Central memory CD8-positive, alpha-beta T cell (primary cell): ENCODE measurements at places on chromosomes 7 and 10.

GRCh38 chr10:114715171-114715670 lies 57.1 kb upstream of the ABLIM1 start:
- no peak for DNase-seq

DNA sequence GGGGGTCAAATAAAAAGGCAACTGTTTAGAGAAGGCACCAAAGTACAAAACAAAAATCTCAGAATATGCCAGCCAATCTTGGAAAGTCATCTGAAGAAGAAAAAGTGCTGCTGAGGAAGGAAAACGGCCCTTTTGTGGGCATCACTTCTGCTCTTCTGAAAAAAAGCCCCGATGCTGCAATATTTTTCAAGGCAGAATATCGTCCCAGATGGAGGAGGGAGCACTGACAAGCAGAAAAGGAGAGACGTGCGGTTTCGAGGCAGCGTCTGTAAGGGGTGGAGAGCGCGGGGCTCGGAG lies 959 bp upstream of the ATRNL1 start:
- DNase-seq: no peak

DNA sequence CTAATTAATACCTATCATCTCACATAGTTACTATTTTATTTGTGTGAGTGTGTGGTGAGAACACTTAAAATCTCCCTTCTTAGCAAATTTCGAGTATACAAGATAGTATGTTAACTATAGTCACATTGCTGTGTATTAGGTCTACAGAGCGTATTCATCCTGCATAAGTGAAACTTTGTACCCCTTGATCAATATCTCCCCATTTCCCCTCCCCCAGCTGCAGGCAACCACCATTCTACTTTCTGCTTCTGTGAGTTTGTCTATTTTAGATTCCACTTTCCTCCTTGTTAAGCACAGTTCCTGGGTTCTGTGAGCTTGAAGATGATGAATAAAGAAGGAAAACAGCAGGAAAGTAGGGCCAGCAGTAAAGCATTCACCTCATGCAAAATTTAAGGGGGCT lies 42.4 kb downstream of the MRPS33 start:
- no peak for DNase-seq

DNA sequence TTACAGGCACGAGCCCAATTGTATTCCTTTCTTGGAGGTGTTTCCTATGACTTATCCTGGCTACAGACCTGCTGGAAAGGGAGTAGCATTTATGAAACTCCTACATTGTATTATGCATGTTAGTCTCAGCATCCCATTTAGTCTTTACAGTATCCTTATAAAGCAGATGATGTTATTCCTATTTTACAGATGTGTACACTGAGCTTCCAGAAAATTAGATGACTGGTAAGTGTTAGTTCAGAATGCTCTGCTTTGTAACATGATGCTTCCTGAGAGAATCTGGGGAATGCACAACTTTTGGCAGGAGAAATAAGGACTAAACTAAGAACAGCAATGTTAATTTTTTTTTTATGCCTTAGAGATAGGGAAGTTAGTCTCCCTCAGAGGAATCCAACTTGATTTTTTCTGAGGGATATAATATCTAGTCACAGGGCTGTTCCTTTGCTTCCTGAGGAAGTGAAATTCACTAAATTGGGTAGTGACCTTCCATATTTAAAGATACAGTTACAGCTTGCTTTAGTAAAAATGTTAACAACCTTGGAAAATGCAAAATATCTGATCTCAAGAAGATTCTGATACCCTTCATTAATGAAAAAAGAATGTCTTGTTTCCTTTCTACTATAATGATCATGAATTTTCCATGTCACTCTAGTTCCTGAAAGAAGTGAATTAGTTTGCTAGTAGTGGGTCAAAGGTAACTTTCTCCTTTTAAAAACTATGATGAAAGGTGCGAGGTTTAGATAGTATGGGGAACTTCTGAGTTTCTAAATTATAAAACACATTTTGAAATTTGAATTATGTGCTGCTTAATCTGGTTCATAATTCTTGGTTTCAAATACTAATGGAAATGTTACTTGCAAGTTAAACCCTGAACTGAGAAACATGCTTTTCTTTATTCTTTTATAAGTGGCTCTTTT lies 194.0 kb upstream of the PRPS1L1 start:
- no peak for DNase-seq

- peak; percentile 18 for DNase-seq
Observed at GRCh38 chr7:101814081-101814990, 3.1 kb upstream of the CUX1 start.

- DNase-seq: no peak
Observed at GRCh38 chr7:150322114-150322832, 882 bp upstream of the LRRC61 start.

- DNase-seq: no peak
Observed at GRCh38 chr10:5510281-5511072, 11.1 kb upstream of the CALML5 start.

- DNase-seq: no peak
Observed at GRCh38 chr10:80504897-80505465, 32.7 kb upstream of the SH2D4B start.

GRCh38 chr10:60208676-60209269 lies 180.9 kb downstream of the ANK3 start:
- DNase-seq: no peak

DNA sequence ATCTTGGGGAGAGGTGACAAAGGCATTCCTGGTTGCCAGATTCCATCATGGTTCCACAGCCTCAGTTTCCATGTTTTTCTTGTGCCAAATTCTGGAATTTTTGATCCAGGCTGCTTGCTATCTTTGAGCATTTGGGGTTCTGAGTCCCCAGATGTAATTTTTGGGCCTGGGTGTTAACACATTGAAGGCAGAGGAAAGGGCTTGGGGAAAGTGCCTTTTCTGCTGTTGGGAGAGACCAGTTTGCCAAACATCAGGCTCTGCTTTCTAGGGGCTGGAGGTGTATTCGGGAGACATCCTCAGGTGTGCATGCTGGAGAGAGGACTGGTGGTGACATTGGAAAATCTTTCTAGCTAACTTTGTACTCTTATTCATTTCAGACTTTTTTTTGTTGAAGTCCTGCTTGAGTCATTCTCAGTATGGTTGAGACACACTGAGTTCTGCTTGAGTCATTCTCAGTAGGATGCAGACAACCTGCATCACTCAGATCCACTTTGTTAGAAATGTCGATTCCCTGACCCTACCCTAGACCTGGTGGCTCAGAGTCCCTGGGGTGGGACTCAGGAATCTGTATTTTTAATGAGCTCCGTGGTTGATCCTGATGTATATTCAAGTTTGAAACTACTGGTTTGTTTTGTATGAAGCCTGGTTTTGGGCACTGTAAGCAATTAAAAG lies 101.0 kb downstream of the LRMDA start:
- no peak for DNase-seq

GRCh38 chr7:101919363-101920115 lies 102.1 kb downstream of the CUX1 start:
- no peak for DNase-seq

DNA sequence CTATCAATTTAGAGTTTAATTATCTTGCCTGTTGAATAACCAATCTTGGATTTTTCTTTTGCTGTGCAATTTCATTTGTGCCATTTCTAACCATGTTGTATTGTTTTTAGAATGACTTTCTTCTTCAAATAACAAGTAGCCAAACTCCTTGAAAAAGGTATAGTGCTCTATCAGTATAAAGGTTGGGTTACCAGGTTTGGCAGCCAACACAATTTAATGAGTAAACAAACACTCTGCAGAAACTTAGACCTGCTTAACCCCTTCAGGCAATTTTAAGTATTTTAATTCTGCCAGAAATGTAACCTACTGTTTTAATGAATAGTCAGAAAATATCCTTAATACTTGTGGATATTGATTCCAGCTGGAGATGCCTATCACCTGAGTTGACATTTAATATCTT lies 299.8 kb downstream of the ARL4A start:
- no peak for DNase-seq

DNA sequence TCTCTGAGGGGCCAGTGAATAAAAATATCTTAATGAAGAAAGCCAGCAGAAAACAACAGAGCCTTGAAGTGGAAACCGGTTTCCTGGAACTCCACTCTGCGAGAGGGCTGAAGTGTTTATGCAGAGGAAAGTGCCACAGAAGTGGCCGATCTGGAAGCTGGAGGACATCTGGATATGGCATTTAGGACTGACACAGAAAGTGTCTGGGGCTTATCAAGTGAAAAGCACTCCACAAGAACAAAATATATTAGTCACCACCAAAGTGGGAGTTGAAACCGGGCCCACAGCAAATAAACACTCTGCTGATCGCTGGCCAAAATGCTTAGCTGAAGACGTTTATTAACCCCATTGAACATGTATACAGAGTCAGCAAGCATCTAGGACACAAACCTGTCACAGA lies 7.8 kb downstream of the NOD1 start:
- no peak for DNase-seq

- no peak for DNase-seq
Observed at GRCh38 chr7:33722383-33723101, 182.8 kb upstream of the BMPER start.

DNA sequence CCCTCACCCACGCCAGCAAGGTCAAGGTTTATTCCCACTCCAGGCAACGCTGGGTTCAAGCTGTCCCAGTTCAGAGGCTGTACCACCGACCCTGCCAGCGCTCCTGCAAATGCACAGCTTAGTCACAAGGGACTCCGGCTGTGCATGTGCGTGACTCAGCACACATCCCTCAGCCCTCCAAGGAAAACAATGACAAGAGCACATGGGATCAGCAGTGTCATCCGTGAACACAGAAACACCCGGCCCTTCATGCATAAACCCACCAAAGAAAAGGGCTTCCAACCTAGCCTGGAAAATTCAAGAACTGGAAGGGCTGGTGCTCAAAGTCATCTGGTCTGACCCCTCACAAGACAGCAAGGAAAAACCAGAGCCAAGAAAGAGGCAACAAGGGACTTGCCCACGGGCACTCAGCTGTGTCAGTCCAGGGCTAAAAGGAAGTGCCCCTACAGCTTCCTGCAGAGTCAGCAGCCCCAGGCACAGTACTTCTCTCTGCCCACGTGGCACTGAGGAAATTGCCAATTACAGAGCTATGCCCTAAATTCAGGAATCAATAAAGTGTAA lies 106.1 kb downstream of the KCNMA1 start:
- no peak for DNase-seq

GRCh38 chr7:120995654-120996053 lies 7.1 kb downstream of the CPED1 start:
- no peak for DNase-seq

- no peak for DNase-seq
Observed at GRCh38 chr10:116076621-116077020, 196.4 kb downstream of the GFRA1 start.

- DNase-seq: no peak
Observed at GRCh38 chr7:116293139-116293538, 82.8 kb downstream of the TES start.

DNA sequence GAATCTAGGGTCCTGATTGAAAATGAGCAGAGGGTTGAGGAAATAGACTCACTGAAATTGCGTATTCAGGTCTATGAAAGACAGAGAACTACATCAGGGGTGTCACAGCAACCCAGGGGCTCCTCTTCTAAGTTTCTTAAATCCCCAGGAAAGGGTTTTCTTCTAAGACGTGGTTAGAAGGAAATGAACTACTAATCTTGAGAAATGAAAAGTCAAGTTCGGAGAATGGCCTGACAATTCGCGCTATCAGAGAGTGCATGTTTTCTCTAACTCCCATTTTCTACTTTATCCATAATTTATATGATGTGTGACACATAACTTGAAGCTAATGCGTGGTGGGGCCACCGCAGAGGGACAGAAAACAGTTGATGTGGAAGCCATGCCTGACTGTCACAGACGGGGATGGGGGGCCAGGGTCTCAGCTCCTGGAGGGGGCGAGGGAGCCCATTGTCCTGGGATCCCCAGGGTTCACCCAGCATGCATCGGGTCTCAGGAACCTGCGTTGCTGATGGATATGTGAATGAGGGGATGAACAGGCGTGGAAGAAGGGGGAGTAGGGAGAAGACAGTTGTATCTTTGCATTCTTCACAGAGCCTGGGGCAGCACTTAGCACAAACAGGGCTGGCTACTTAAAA lies 86.3 kb downstream of the PTPRE start:
- DNase-seq: no peak

DNA sequence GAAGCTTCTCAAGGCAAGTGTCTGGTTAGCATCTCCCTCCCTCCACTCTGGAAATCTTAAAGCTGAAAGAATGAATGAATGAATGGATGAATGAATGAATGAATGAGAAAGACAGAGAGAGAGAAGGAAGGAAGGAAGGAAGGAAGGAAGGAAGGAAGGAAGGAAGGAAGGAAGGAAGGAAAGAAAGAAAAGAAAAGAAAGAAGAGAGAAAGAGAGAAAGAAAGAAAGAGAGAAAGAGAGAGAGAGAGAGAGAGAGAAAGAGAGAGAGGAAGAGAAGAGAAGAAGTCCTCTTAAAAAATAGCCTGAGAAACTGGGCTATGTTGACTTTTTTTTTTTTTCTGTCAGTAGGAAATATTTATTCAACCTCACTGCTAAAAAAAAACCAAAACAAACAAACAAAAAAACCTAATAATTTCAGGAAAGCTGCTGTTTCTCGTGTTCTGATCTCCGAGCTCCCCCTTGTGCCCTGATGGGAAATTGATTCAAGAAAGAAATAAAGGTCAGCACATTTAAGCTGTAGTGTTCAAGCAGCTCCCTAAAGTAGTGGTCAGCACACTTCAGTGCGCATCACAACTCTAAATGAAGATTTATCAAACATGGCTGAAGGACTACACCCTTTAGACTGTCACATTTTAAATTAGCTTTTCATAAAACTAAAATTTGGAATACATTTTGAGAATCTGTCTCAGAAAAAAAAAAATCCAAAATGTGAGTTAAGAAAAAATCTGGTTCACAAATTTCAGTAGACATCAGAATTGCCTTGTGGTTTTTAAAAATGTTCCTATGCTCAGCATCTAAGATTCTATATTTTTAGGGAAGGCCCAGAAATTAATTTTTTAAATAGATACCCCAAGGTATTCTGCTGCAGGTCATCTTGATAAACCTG lies 154.3 kb downstream of the ELAPOR2 start:
- DNase-seq: no peak

- DNase-seq: no peak
Observed at GRCh38 chr7:132752431-132752830, 176.2 kb upstream of the PLXNA4 start.

DNA sequence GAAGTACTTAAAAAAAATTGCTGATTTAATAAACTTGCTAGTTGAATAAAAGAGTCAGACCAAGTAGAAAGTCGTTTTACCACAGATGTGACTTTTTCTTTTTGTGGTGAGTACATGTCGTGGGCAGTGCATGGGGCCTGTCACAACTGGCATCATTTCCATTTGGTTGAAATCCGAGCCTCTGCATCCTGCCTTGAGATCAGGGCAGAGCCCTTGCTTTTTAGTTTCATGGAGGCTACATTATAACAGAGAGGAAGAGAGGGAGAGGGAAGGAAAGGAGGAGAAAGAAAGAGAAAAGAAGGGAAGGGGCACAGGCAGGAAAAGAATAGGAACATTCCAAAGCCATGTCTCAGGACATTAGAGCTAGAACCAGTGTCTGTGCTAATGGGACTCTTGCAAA lies 20.4 kb upstream of the INSYN2A start:
- DNase-seq: no peak
